ENCODE measurements at places on chromosomes 4 and X.

GRCh38 chr4:169682372-169683047 lies 62.1 kb downstream of the CLCN3 start:
- DNase-seq, result no peak

DNA sequence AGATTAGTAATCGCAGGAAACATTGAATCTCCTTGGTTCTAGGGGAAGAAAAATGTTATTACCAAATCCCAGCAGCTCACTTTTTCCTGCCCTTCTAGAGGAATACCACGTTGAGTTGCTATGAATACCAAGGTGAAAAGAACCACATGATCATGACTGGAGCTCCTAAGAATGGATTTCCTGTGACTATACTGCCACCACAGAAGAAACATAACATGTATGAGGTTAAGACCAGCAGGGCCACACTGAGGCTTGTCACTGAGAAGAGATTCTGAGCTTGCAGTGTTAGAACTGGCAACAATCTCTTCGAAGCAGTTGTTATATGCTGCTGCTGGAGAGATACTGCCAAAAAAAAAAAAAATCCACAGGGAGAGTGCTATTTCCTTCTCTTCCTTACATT lies 1235.3 kb downstream of the FSTL5 start:
- DNase-seq, result no peak

DNA sequence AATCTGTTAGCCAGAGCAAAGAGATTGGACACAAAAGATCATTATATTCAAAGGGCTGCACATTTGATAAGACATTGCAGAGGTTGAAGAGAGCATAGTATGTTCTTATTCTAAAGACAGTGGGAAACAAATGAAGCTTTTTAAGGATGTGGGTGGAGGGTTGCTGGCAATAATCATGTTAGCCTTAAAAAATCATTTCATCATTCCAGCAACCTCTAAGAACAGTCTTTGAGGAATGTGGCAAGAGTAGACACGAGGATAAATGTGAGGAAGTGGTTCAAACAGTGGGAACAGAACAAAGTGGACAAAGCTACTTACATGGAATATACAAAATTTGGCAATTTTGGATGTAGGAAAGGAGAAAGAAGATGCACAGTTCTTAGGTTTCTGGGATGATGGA lies 167.3 kb upstream of the SPRY1 start:
- no peak for DNase-seq

GRCh38 chrX:63466690-63467089 lies 115.6 kb upstream of the SPIN4 start:
- no peak for DNase-seq

- no peak for DNase-seq
These were observed 8.1 kb downstream of the RIPPLY1 start for GRCh38 chrX:106894978-106895452.

GRCh38 chrX:134139090-134139489 lies 97.9 kb upstream of the CCDC160 start:
- no peak for DNase-seq

DNA sequence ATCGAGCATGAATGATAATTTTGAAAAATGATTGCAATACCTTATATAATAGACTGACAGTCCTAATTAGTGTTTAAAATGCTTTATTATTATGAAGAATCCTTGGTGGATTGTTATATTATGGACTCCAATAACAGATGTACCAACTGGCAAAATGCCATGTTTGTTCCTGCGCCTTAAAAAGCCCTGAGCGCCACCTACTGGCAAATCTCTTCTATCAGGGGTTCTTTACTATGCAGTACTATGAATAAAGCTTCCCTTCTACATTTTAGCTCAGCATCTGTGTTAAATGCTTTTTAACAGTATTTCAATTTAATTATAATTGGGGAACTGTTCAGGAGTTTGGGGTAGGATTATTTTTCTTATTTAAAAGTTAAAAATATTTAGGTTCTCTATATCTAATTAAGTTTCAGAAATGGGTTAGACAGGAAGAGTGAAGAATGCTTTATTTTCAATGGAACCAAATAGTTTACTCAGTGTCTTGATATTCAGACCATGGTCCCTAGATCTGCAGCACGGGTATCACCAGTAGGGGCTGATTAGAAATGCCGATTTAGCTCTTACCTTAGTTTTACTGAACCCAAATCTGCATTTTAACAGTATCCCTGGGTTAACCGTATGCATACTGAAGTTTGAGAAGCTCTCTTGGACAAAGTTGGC lies 20.0 kb downstream of the CFAP97 start:
- peak; percentile 70 for DNase-seq

GRCh38 chr4:122548452-122548851 lies 72.4 kb downstream of the IL21 start:
- no peak for DNase-seq

GRCh38 chr4:129852434-129852833 lies 756.5 kb downstream of the C4orf33 start:
- no peak for DNase-seq

GRCh38 chr4:24806206-24806990 lies 11.0 kb downstream of the SOD3 start:
- DNase-seq, result no peak

DNA sequence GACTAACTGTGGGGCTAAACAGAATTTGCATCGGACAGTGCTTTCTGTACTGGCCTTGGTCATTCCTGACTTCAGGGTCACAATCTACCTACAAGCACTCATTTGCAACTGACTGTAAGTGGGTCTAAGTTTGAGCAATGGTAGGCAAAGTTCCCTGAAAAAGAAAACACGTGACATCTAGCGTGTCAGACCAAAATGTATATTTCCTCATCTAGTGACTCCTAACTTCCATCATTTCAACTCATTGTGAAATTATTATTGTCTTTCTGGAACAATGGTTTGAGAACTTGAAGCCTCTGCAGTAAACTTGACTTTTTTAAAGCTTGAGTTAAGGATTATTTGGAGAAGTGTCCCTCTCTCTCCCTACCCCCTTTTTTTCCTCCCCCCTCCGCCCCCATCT lies 113.6 kb downstream of the MID1 start:
- no peak for DNase-seq

DNA sequence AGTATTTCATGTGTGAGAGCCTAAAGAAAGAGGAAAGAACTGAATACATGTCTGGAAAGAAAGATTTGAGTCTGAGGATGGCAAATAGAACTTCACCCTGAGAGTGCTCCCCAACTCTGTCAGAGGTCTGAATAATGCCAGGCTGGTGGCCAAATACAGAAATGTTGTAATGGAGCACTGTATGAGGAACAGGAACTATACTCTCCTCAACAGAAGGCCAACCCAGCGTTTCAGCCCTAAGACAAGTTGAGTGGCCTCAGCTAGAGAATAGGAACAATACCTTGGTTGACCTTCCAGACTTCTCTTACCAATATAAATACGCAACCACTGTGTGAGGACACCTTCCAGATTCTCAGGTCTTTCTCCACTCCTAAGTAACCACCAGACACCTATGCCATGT lies 94.5 kb upstream of the STIM2 start:
- no peak for DNase-seq

- no peak for DNase-seq
These were observed 140.3 kb upstream of the PGRMC2 start for GRCh38 chr4:128427832-128428366.

- DNase-seq, result peak; percentile 69
These were observed 185.4 kb downstream of the OR13H1 start for GRCh38 chrX:131729295-131729694.

DNA sequence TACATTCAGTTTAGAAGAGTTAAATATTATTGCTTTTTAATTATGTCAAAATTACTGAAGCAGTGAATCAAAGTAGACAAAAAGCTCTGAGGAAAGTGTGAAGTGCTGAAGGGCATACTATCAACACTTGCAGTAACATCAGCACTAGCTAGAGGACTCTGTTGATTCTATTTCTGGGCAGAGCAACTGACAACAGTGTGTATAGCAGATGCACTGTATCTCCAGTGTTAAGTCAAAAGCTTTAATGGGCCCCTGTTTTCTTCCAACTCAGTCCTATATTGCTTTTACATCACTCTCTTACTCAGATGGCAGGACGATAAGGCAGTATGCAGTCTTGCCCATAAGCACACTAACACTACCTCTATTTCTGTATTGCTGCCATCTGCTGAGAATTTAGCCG lies 435.2 kb upstream of the AMOT start:
- DNase-seq, result no peak

- DNase-seq, result no peak
These were observed 12.5 kb downstream of the SH2D1A start for GRCh38 chrX:124358800-124359383.

DNA sequence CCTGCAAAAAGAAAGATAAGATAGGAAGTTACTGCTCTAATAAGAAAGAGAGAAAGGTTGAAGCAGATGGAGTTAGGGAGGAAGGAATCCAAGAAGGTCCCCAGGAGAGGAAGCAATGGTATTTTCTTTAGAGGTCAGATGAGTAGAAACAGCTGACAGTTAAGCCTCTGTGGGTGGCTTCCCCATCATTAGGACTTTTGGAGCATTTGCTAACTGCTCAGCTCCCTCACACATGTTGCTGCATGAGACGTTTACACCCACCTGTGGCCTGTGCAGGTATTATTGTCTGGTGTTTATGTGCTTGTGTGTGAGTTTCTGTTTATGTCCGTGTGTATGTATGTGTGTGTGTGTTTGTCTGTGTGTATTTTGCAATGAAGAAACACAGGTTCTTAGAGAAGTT lies 346.8 kb downstream of the RAB28 start:
- no peak for DNase-seq

DNA sequence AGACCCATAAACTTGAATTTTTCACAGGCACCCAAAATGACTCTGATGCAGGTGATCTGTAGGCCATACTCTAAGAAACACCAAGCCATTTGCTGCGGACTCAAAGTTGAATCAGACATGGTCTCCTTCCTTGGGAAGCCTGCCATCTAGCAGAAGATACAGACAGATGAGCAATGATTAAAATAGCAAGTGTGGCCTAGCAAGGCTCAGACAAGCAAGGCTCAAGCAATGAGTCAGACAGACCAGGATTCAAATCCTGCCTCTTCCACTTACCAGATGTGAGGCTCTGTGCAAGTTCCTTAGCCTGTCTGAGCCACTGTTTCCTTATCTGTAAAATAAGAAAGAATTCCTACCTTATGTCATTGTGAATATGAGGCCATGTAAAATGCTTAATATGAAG lies 2.3 kb downstream of the CCDC149 start:
- DNase-seq, result no peak

DNA sequence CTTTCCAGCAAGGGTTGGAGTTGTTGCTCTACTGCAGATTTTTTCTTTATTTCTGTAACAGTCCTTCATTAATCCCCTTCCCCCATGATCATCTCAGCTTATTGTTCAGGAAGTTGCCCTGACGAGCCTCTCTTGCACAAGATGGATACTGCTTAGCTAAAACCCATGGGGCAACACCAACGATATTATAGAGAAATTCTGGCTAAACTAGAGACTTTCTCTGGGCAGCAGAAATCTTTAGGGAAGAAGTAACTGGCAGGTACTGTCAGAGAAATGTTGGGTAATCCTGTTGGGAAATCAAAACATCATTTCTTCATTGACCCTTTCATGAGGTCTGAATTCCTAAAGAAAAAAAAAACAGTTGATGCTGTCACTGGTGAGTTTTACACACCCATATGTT lies 921.3 kb downstream of the NLGN4X start:
- DNase-seq, result no peak

GRCh38 chr4:147846318-147847155 lies 114.6 kb downstream of the ARHGAP10 start:
- no peak for DNase-seq

GRCh38 chrX:103774070-103774642 lies 2.5 kb upstream of the PLP1 start:
- DNase-seq, result no peak

- no peak for DNase-seq
These were observed 17.2 kb downstream of the SH3KBP1 start for GRCh38 chrX:19870206-19870605.

DNA sequence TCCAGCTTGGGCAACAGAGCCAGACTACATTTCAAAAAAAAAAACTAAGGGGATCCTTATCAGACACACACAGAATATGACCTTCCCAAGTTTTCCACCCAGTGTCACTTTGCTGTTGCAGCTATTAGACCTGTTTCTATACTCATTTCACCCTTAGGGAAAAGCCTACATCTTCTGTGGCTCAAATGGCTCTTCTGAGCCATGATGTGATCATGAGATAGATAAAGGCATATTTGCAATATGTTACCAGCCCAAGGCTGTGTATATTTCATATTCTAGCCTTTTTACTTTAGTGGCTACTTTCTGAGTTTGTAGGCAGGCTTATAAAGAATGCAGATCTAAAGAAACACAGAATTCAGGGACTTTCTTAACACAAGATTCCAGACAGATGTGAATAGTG lies 19.3 kb downstream of the RS1 start:
- DNase-seq, result no peak

DNA sequence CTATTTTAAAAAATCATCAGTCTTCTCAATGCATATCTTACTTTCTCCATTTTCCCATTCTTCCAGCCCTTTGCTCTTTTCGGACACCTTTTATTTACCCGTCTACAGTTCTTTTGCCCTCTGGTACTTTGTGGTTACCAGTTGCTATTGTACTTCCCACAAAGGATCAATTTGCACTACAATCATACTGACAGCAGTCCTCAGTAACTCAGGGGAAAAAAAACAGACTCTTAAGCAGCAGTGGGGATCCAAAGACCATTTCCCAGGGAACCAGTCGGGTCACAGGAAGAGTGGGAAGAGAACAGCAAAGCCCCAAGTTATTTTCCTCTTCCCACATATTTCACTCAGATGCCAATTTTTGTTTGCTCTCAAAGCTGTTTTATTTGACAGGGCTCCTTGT lies 23.1 kb downstream of the DMD start:
- no peak for DNase-seq

DNA sequence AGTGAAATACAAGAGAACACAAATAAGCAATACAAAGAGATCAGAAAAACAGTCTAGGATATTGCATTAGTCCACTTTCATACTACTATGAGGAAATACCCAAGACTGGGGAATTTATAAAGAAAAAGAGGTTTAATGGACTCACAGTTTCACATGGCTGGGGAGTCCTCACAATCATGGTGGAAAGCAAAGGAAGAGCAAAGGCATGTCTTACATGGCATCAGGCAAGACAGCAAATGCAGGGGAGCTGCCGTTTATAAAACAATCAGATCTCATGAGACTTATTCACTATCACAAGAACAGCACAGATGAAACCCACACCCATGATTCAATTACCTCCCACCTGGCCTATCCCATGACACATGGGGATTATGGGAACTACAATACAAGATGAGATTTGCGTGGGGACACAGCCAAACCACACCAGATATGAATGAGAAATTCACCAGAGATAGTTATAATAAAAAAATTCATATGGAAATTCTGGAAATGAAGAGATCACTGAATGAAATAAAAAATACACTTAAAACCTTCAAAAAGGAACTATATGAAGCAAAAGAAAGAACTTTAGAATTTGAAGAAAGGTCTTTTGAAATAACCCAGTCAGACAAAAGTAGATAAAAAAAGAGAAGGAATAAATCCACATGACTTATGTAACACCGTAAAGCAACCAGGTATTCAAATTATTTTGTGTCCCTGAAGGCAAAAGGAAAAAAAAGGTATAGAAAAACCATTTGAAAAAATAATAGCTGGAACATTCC lies 16.2 kb upstream of the NAA11 start:
- DNase-seq, result no peak

DNA sequence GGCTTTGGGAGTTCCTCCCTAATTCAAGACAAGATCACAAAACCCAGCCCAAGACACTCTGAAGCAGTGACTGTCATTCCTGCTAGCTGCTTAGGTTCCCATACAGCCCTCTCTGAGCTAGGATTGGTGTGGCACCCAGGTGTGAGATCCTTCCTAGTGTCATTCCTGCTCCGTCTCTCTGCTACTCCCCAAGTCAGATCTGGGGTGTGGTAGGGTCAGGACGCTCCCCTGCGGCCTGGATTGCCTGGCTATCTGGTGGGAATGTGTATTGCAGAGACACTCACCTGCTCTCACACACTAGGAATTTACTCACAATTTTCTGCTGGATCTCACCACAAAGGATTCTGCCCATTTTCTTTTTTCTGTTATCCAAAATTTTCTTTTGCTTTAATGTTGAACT lies 560.8 kb upstream of the ATOH1 start:
- DNase-seq, result no peak

Data from T-helper 9 cell (primary cell).